ENCODE measurements at places on chromosomes 5 and 9.

DNA sequence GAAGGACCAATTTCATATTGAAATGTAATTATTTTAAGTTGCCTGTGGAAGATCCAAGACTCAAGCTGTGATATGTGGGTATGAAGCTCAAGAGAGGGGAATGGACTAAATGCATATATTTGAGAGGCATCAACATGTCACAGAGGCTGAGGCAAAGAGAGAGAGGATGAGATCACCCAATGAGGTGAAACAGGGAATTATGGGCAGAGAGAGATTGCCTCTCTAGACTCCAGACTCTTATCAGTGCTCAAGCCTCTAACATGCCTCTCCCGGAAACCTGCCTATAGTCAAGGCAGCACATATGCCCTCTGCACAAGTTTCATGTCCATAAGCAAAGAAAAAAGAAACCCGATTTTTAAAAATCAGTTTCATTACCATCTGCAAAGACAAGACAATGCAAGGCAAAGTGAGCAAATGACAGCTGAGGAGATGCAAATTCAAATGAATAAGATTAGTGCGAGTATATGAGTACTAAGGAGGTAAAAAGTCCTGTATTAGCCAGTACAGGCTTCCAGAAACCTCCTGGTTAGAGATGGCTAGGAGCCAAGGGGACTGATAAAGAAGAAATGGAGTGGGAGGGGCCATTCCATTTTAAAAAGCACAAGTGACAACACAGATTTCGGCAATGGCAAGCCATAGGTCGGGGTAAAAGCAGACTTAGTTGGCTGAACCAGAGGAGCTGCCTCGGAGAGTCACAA lies 9.4 kb downstream of the APTX start:
- DNase-seq, result no peak

- DNase-seq, result no peak
Measured at GRCh38 chr9:85914108-85914507, 26.8 kb upstream of the NAA35 start.

- DNase-seq, result no peak
Measured at GRCh38 chr9:111099199-111100008, 61.1 kb upstream of the LPAR1 start.

- DNase-seq, result no peak
Measured at GRCh38 chr9:79477955-79478771, 93.6 kb upstream of the TLE4 start.

DNA sequence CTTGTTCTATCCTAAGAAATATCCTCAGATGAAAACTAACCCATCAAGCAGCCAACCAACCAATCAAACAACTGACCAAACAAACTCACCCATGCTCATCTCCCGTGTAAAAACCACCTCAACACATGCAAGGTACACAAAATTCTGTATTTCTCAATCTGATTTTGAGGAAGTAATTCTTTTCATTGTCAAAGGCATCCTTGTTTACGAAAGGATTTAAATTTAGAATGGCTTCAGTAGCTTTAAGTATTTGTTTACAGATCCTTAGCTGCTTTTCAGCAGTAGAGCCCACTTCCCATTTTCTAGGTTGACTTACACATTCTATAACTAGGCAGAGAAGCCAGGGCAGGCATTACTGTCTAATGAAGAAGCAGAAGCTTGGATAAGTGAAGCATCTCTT lies 78.6 kb downstream of the NTRK2 start:
- no peak for DNase-seq

DNA sequence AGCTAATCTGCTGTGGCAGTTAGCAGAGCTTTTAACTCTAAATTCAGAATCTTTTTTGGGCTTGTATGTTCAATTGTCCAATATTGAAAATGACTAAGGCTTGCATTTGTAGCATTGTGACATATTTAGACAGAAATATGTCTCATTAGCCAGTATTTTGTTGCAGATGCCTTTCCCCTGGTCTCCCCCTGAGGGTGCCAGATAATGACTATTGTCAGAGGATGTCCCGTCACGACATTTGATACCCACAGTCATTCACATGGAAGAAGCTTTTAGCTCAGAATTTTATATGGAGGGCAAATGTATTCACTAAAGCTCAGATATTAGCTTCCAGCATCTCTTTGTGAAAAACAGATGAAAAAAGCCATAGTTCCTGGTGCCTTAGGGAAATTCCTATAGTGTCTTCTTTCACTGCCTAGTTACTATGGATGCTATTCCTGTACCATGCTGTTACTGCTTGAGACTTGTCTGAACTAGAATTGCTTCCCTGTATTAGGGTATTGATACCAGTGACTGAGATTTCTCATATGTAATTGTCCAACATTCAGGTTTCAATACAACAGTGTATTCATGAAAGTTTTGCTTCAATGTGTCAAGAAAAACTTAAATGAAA lies 96.2 kb downstream of the CCDC192 start:
- no peak for DNase-seq

DNA sequence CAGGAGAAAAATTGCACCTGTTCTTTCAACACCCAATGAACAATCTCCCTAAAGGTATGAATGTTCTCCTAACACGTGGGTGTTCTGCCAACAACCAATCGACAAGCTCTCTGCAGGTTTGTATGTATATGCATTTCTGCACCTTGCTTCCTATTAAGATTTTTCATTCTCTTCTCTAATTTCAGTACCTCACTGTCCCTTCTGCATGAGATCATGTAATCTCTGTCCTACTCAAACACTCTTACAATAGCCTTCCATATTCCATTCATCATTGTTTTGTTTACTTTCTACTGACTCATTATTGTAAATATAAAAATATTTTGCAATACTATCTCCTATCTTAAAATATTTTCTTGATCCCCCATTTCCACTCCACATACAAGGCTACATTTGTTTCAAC lies 382.0 kb downstream of the CDH12 start:
- DNase-seq, result no peak

GRCh38 chr5:55855509-55855908 lies 4.4 kb downstream of the IL31RA start:
- DNase-seq, result no peak

- DNase-seq, result no peak
Measured at GRCh38 chr9:81557452-81558090, 131.8 kb downstream of the TLE1 start.

- no peak for DNase-seq
Measured at GRCh38 chr9:91207729-91208418, 153.8 kb downstream of the AUH start.

- peak; percentile 75 for DNase-seq
Measured at GRCh38 chr5:176536132-176536901, 885 bp downstream of the RNF44 start.

GRCh38 chr9:89541798-89542197 lies 43.9 kb upstream of the SEMA4D start:
- DNase-seq, result no peak

GRCh38 chr5:175456105-175456742 lies 12.2 kb upstream of the DRD1 start:
- DNase-seq, result no peak

GRCh38 chr9:127398715-127399400 lies 1.9 kb downstream of the SLC2A8 start:
- DNase-seq, result no peak

DNA sequence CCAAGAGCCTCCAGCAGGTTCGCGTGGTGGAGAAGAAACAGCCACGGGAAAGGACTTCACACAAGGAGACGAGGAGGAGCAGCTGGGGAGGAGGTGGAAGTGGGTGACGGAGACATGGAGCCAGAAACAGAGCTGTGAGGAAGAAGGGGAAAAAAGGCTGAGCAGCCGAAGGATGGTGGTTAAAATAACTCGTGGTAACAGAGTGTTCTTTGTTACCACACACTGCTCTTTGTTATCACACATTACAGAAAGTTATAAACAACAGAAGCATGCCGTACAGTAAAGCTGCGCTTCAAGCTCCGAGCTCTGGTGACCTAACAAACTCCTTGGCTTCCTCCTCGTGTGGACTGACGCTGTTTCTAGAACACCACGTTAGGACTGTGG lies 215.4 kb downstream of the GLIS3 start:
- no peak for DNase-seq

DNA sequence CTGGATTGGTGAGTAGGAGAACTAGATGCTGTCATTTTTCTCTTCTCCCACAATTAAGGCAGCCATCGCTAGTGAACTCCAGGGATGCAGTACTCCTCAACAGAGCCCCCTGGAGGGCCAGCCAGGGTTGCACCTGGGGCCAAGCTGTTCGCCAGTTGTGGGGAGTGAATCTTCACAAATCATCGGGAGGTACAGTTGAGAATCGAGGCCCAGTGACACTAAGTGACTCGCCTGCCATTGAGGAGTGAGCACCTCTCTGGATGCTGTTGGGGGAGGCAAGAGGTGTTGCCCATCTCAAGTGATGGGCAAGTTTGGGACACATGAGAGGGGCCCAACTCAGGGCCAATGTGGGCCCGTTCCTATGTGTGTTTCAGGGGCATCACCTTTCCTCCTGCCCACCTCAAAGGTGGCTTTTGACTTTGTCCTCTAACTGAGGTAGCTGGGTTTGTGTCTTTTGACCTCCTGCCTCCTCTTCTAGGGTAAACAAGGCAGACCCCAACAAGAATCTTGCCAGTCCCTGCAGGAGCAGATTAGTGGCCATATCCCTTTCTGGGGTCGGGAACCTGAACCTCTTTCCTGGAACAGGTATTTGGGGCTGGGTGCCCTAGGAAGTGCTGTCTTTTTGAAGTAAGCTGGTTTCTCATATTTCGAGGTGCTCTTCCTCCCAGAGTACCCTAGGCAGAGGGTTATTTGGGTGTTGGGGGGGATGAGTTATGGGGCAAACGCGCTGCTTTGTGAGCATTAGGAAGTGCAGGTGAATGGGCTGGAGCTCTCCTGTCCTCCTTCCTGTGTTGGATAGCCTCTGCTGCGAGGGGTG lies 181.2 kb downstream of the MACROH2A1 start:
- no peak for DNase-seq

- DNase-seq, result no peak
Measured at GRCh38 chr5:136864960-136865359, 499.6 kb upstream of the TRPC7 start.

DNA sequence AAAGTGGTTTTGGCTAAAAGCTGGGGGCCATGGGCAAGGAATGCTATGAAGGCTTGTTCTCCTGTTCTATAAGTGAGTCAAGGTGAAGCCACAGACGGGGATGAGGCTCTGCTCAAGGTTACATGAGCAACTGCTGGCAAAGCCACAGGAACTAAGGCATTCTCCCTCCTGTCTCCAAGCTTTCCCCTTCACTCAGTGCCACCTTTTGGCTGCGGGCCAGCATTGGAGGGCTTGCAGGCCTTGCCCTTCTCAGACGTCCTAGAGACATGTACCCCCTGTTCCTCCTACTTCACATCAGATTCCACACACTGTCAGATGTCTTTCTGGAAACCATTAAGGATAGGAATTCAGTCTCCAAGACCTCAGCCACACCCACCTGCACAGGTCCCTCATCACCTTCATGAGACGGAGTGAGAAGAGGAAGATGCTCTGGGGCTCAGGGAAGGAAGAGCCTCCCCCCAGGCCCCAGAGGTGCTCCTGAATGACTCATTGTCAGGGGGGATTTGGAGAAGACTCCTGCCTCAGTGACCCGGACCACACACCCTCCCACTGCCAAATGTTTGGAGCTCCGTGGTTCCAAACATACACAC lies 20.5 kb upstream of the MEIKIN start:
- DNase-seq, result no peak

GRCh38 chr9:14221119-14221518 lies 92.8 kb downstream of the NFIB start:
- DNase-seq, result no peak
